NCI-H2081 treated with DMSO at 0.1 percent for 48 hours (cell line): ENCODE measurements at places on chromosomes 5 and 9.

- no peak for DNase-seq
Observed at GRCh38 chr5:118551716-118552115, 436.6 kb downstream of the DTWD2 start.

- no peak for DNase-seq
Observed at GRCh38 chr9:129624168-129624759, 1.7 kb upstream of the NTMT1 start.

GRCh38 chr5:37839407-37840052, at the start of gene GDNF:
Gene GDNF (minus strand): TSS chr5:37840041. CDS start chr5:37834796, 5,245 bp downstream.
- no peak for DNase-seq

DNA sequence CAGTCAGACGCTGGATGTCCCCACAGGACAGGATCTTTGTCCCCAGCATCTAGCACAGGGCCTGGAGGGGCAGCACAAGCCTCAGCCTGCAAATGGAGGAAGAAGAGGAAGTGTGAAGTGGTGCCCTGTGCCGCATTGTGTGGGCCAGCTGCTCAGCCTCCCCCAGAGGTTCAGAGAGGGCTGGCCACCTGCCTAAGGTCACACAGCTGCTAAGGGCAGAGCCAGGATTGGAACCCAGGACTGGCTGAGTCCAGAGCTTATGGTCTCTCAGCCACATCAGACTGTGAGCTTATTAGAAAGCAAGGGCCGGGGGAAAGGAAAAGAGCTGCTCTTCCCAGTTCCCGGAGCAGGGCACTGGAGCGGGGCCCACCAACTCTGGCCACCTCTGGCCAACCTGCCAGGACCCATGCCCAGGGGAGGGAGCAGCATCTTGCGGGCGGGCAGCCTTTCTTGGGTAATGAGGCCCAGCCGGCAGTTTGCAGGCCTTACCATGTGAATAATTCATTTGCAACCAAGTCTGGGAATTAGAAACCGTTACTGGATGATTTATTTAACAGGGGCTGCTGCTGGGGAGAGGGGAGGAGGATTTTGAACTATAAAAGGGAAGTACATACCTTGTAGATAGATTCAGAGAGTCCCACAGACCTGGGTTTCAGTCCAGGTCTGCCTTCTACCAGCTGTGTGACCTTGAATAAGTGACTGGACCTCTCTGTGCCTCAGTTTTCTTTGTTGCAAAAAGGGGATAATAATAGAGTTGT, 11.6 kb upstream of the CRB2 start:
- DNase-seq = no peak

GRCh38 chr5:95087816-95088317, 197.0 kb downstream of the MCTP1 start:
- no peak for DNase-seq

- DNase-seq = no peak
Observed at GRCh38 chr5:108867656-108868055, 120.0 kb downstream of the FER start.

GRCh38 chr9:117681888-117682287, 22.3 kb upstream of the TLR4 start:
- no peak for DNase-seq

GRCh38 chr9:83933790-83934189, 12.6 kb upstream of the KIF27 start:
- no peak for DNase-seq

DNA sequence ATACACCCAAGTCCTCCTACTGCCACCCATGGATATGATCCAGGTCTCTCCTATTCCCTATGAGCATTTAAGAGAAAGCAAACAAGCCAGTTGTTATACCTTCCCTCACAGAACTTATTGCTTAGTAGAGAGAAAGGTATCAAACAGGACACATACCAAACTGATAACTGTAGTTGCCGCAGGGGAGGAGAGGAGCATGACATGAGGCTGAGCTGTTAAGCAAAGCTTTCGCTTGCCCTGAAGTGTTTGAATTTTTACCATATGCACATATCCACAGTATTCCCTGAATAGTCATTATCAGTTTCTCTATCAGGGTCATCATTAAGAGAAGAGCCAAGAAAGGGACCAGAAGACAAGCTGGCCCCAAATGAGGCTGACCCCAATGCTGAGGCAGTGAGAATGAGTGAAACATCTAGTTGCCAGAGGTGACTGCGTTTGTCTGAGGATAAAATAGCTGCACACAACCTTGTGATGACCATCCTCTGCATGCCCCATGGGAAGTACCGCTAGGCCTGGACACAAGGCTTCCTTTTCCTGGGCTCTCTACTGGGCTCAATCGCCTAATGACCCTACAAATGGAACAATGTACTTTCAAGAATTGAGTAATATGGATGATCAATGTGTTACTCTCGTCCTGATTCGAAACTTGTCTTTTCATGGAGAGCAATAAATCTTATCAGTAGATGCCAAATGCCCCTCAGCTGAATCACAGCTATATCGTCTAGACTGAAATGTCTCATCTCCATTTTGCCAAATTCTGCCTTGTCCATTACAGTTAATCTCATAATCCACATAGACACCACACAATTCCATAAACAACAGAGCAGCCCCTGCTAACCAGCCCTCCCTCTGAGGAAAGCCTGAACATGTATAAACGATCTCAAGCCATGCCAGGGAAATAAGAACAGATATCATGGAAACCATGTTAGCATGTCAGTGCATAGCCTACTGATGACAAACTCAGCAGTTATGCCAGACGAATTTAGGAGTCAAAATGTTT, 4.3 kb upstream of the IFNK start:
- DNase-seq = no peak

GRCh38 chr9:135022191-135022870, 65.1 kb upstream of the OLFM1 start:
- DNase-seq = no peak

- DNase-seq = no peak
Observed at GRCh38 chr9:68472119-68472518, 68.6 kb downstream of the TMEM252 start.

DNA sequence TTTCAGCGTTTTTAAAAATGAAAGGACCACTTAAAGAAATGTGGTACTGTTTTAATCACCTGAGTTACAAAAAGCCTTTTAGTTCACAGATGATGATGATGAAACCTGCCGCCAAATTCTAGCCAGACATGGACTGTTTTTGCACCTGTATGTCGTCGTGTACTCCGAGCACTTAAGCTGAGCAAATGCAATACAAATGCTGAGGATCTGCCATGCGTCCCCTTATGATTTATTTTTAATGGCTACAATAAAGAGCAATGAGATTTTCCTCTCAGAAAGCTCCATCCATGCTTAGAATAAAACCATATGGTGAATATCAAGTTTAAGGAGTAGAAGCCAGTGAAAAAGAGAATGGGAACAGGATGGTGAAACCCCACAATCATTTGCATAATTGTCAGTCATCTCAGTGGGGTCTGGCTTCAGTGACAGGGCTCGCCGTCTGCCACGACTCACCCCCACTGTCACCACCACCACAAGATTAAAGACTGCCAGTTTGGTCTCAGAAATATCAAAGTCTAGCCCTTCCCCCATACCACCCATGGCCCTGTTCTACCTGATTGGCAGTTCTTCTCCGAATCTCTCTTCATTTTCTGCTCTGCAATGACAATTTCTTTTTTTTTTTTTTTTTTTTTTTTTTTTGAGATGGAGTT, 159.9 kb downstream of the GOLPH3 start:
- no peak for DNase-seq

DNA sequence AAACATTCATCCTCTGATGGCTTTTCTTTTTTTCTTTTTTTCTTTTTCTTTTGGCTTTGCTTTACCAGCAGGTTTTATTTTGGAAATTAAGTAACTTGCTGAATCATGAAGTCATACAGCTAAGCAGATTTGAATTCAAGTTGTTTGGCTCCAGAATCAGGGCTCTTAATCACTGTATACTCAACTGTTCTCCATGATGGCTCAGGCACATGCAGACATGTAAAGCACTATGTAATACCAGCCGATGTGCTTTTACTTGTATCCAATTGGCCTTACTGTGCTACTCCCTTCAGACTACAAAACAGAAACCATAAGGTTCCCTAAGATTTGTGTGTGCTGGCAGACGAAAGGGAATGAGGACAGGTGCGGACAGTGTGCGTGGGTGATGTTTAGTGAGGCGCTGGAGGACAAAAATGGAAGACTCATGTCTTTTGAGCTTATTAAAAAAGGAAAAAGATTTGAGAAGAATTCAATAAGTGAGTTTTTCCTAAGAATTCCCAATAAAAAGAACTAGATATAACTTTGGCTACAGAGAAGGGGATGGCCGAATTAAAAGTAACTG, 44.7 kb upstream of the OTP start:
- no peak for DNase-seq

DNA sequence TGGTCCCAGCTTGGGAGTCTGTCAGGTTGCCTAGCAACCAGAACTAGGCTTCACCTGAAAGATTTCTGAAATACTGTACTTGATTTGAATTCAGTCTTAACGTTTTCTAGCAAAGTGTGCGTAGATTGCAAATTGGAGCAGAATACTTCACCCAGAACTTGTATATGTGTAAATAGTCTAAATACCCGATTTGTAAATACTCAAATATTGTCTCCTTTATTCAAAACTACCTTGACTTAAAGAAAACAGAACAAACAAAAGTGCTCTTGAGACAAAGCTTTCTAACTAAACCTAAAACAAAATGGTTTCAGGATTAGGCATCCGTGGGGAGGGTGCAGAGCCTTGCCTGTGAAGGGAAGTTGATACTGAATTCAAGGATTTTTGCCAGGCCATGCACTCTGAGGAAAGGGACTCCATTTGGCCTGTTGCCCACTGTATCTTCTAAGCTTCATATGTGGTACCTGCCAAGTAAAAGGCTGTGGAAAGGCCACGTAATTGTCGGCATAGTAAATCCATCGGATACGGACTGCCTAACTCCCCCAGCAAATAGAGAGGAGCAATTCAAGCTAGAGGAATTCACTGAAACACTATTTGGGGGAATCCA, 744 bp upstream of the HMGCS1 start:
- DNase-seq = no peak

DNA sequence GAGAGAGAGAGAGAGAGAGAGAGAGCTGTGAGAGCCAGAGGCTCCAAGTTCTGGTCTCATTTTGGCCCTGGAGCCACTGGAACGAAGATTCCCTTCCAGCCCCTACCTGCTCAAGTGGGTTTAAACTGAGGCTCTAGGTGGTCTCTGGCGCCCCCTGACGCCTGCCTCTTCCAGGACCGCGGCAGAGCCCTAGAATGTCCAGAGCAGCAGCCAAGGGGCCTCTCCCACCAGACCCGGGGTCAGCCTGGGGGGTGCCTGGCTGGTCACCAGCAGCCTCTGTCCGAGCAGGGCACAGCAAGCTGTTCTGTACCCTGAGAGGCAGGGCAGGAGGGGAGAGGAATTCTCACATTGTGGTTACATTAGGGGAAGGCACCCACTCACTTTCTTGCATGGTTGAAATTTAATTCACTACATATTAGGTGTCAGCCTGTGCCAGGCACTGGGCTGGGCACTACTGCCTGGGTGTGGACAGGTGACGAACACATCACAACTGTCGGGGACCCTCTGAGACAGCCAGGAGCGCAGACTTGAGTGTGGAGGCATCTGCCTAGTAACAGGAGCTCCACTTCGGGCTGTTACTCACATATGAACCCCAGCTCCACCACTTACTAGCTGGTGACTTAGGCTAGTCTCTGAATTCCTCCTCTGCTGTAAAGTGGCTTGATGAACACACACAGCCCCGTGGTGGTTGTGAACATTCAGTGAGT, 44.5 kb downstream of the AMBP start:
- no peak for DNase-seq

- no peak for DNase-seq
Observed at GRCh38 chr5:97550164-97550563, 367.1 kb upstream of the RIOK2 start.

GRCh38 chr5:62093976-62094375, 212.0 kb upstream of the KIF2A start:
- peak; percentile 50 for DNase-seq

DNA sequence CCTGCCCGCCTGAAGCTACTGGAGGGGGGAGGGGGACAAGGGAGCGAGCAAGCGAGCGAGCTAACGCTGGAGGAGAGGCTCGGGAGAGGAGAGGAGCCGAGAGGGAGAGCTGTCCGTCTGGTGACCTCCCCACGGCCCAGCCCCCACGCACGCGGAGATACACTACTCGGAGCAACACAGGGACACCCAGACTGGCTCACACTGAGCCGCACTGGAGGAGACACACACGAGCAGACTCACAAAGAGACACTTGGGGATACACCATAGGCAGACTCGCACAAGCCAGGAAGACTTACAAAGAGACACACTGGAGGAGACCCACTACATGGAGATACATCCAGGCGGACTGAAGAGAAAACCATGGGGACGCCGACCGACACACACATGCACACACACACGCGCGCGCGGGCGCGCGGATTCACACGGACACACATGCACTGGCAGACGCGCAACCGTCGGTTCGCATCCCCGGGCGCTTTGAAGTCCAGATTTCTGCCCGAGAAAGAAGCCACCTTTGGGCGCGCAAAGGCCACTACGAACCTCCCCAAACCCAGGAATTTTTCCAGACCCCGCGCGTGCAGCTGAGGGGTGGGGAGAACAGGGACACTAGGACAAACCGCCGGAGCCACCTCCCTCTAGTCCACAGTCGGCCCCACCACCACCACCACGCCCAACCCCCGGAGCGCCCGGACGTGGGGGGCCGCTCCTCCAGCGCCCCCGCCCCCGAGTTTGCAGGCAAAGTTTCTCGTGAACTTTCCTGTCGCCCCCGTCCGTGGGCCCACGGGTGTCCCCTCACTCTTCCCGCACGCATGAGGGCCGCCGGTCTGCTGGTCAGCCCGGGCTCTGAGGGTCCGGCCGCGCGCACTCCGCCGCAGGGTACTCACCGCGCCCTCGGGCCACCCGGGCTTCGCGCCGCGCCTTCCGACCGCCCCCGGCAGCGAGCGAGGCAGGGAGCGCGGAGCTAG, 571 bp downstream of the CNTFR start:
- no peak for DNase-seq

GRCh38 chr9:129863059-129863690, 27.9 kb downstream of the USP20 start:
- DNase-seq = peak; percentile 28

- no peak for DNase-seq
Observed at GRCh38 chr9:81847181-81847915, 80.9 kb upstream of the SPATA31D4 start.
